ENCODE measurements at places on chromosomes 1 and 21. TPM values are rescaled to one million over a fixed set of nuclear protein-coding genes. Genes with fewer than 3 reads are reported as not detected.

DNA sequence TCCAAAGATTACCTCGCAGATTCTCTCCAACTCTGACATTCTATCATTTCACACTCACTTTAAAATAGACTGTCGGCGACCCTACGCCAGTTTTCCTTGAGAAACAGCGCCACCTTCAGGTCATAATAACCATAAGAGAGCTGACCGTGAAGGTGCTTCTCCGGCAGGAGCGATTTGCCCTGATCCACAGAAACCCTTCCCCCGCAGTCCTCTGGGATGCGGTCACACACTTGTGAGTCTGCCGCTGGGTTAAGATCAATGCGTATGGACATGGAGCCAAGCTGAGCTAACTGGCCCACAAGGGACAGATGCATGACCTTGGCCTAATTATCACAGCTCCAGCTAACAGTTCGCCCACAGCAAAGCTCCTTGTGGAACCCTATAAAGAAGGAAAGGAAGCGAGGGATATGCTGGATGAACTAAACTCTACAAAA is 32.8 kb upstream of the IFNAR2 start:
- no peaks in the 10 kb centered on the region for H3K27me3 ChIP-seq
- H3K4me3 ChIP-seq, result no peak overlapping the region
- H3K4me1 ChIP-seq, result no peaks in the 10 kb centered on the region
- DNase-seq, result peak; percentile 23
- no peak overlapping the region for H3K27ac ChIP-seq
- H3K36me3 ChIP-seq, result no peaks in the 10 kb centered on the region

GRCh38 chr1:68375919-68376318 is 73.8 kb downstream of the RPE65 start:
- no peaks in the 10 kb centered on the region for H3K4me1 ChIP-seq
- DNase-seq, result no peak
- no peak overlapping the region for H3K27ac ChIP-seq
- no peaks in the 10 kb centered on the region for H3K36me3 ChIP-seq
- no peak overlapping the region for H3K4me3 ChIP-seq
- no peaks in the 10 kb centered on the region for H3K27me3 ChIP-seq

GRCh38 chr1:9842073-9842711 is 18.4 kb upstream of the CLSTN1 start:
- H3K36me3 ChIP-seq, result no peaks in the 10 kb centered on the region
- no peak for DNase-seq
- H3K4me1 ChIP-seq, result peaks cover 19% of the 10 kb centered on the region
- no peak overlapping the region for H3K4me3 ChIP-seq

DNA sequence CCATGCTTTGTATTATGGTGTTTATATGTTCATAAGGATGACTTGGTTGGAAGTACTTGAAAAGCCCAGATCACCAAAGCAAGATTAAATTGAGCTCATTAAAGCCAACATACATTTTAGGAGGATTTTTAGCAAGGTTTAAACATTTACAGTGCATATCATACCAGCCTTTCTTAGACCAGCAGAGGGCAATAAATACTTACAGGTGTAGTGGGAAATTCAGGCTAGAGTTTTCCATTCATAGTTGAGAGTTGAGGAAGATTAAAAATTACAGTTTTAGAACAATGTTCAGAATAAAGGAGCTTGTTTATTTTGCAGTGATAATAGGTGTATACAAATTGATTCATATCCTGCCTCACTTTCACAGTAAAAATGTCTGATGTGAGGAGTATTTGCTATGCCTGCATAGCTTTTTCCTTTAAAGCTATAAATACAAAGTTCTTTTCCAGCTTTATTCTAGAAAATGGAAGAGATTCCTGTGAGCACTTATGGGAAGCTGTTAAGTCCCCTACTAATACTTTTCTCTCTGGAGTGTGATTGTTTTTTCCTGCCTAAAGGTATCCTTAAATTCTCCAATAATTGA is 35.3 kb downstream of the DTL start:
- H3K27ac ChIP-seq, result no peak overlapping the region
- DNase-seq, result no peak
- H3K27me3 ChIP-seq, result no peaks in the 10 kb centered on the region
- H3K4me3 ChIP-seq, result no peak overlapping the region

DNA sequence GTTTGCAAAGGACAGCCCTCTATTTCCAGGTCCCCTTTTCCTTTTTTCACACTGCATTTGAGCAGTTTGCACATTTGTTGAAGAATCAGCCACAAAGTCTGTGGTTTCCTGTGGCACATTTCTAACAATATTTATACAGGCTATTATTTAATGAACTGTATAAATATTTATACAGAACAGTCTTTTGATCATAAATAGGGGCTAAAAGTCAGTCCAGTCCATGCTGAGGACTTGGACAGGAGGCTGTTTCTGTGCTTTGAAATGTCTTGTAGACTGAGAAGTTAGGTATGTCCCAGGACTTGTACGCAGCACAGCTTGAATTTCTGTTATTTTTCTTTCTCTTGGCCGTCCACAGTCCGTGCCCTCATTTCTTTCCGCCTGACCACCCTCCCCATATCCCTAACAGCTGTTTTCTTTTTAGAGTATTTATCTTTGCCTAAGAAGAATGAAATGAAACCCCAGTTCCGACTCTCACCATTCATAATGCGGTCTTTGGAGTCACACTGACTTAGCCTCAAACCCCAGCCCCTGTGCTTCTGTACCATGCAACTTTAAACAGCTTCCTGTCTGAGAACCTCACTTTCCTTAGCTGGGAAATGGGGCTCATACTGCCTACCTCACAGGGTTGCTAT is 19.7 kb downstream of the FGGY start:
- no peaks in the 10 kb centered on the region for H3K36me3 ChIP-seq
- peak overlapping the region; percentile 26 for H3K27ac ChIP-seq
- no peaks in the 10 kb centered on the region for H3K27me3 ChIP-seq
- peaks cover 34% of the 10 kb centered on the region for H3K4me1 ChIP-seq

- H3K27me3 ChIP-seq, result no peaks in the 10 kb centered on the region
- H3K36me3 ChIP-seq, result no peaks in the 10 kb centered on the region
- no peak for DNase-seq
- peaks cover 8% of the 10 kb centered on the region for H3K4me1 ChIP-seq
- no peak overlapping the region for H3K27ac ChIP-seq
Observed at GRCh38 chr1:246503341-246503740, 3.7 kb downstream of the SMYD3 start.

DNA sequence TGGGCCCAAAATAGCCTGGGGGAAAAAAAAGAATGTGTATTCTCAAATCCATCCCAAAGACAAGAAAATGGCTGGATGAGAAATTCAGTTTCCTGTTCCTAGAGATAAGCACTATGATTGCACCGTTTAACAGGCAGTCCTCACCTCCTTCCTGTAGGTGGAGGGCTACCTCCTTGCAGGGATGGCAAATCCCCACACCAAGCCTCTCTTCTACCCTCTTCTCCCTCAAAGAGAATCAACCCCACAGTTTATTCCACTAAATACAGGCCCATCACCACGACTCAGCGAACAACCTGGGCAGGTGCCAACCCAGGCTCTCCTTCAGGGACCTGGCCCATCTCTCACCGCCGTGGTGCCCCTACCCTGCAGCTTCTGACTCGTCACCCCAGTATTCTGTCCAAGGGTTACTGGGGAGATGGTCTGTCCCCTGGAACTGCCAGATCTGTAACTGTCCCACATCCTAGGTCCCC is 3.4 kb upstream of the CHD5 start:
- no peak for DNase-seq
- H3K4me1 ChIP-seq, result peaks cover 16% of the 10 kb centered on the region
- H3K27ac ChIP-seq, result no peak overlapping the region
- H3K36me3 ChIP-seq, result peaks cover 39% of the 10 kb centered on the region
- H3K27me3 ChIP-seq, result peaks cover 13% of the 10 kb centered on the region

DNA sequence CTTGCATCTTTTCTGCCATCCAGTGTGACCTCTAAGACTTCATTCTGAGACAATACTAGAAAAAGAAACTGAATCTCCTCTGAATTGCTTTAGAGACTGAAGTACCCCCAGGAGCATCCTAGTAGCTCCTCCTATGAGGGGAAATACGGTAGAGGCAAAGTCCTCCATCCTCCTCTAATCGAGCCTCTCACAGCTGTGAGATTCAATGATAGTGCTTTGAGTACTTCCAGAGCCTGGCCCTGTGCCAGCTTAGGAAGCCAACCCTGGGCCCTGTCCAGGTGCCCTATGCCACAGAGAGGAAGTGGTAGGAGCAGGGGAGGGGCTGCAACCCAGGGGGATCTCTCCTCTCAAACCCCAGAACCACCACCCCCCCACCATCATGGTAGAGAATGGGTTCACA is 10.7 kb downstream of the RORC start:
- H3K4me1 ChIP-seq, result no peaks in the 10 kb centered on the region
- no peak overlapping the region for H3K4me3 ChIP-seq
- H3K27ac ChIP-seq, result no peak overlapping the region

DNA sequence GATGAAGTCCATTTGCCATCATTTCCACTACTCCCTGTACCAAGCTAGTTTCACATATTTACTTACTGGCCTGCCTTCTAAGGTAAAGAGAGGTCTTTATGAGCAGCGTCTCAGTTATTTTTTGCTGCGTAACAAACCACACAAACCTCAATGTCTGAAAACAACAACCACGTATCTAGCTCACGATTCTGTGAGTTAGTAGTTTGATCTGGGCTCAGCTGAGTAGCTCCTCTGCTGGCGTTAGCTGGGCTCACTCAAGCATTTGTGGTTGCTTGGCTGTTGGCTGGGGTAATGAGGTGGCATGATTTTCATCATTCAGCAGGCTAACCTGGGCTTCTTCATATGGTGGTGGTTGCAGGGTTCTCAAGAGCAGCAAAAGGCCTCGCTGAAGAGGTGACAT is 225.4 kb downstream of the FOXD2 start:
- H3K27ac ChIP-seq, result no peak overlapping the region
- H3K4me3 ChIP-seq, result no peak overlapping the region
- H3K4me1 ChIP-seq, result no peaks in the 10 kb centered on the region
- no peak for DNase-seq

GRCh38 chr1:147241934-147242448 is 493 bp upstream of the CHD1L start:
- no peak for DNase-seq
- peak overlapping the region; percentile 90 for H3K27ac ChIP-seq
- no peaks in the 10 kb centered on the region for H3K36me3 ChIP-seq
- peaks cover 23% of the 10 kb centered on the region for H3K4me1 ChIP-seq
- H3K4me3 ChIP-seq, result peak overlapping the region; percentile 95

- DNase-seq, result peak; percentile 68
- H3K4me1 ChIP-seq, result no peaks in the 10 kb centered on the region
- H3K36me3 ChIP-seq, result no peaks in the 10 kb centered on the region
- no peak overlapping the region for H3K27ac ChIP-seq
- H3K4me3 ChIP-seq, result no peak overlapping the region
Observed at GRCh38 chr1:30707412-30708360, 15.7 kb downstream of the MATN1 start.

DNA sequence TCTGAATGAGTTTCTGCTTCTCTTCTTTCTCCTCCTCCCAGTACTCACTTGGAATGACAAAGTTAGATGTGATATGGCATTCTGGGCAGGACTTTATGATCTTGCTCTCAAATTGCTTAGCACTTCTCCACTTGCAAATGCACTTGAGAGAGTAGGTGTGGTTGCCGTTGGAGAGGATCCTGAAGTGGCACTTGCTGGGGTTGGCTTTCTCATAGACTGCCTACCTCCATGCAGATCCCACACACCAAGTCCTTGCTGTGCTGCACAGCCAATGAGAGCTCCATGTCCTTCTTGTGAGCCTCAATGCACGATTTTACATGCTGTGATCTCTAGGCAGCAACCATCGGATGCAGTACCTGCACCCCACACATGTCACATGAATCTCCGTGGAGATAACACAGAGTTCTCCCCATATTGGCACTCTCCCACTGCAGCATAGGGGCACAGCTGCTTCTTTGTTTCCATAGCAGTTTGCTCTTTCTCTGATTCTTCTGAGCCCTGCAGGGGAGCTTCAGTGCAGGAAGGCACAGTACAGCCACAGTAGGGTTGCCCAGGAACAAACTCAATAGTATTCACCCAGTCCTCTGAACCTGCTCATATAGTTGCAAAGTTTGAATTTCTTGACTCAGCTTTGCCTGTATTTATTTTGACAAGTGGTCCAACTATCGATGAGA is 45.2 kb downstream of the ZNF691 start:
- no peak for DNase-seq
- no peaks in the 10 kb centered on the region for H3K4me1 ChIP-seq
- H3K27ac ChIP-seq, result no peak overlapping the region
- no peaks in the 10 kb centered on the region for H3K36me3 ChIP-seq
- H3K4me3 ChIP-seq, result no peak overlapping the region

GRCh38 chr1:28046716-28047115 is 41.7 kb downstream of the EYA3 start:
- H3K36me3 ChIP-seq, result peaks cover 36% of the 10 kb centered on the region
- no peak overlapping the region for H3K4me3 ChIP-seq
- no peaks in the 10 kb centered on the region for H3K27me3 ChIP-seq
- DNase-seq, result no peak

- H3K27me3 ChIP-seq, result no peaks in the 10 kb centered on the region
- H3K4me1 ChIP-seq, result no peaks in the 10 kb centered on the region
- peaks cover 26% of the 10 kb centered on the region for H3K36me3 ChIP-seq
Observed at GRCh38 chr1:56490619-56491018, 88.7 kb downstream of the PLPP3 start.

GRCh38 chr1:55143684-55144083 is 71.5 kb downstream of the USP24 start:
- no peaks in the 10 kb centered on the region for H3K27me3 ChIP-seq
- DNase-seq, result no peak
- peaks cover 3% of the 10 kb centered on the region for H3K36me3 ChIP-seq
- no peak overlapping the region for H3K4me3 ChIP-seq
- no peaks in the 10 kb centered on the region for H3K4me1 ChIP-seq

EPHB2 gene
- 7.2 TPM for total RNA-seq

RNF223 gene
- total RNA-seq, result not detected

CXADR gene
- 9.2 TPM for total RNA-seq

TSPEAR gene
- not detected for total RNA-seq

DNAH14 gene
- 3.9 TPM for total RNA-seq

SPRR2B gene
- not detected for total RNA-seq

RHOU gene
- 16.5 TPM for total RNA-seq

CFHR5 gene
- not detected for total RNA-seq

ASB17 gene
- not detected for total RNA-seq

CELA3A gene
- 7.3 TPM for total RNA-seq

DPT gene
- 34.5 TPM for total RNA-seq

ANGPTL1 gene
- 31.4 TPM for total RNA-seq

CCDC27 gene
- total RNA-seq, result not detected

MAP1LC3C gene
- total RNA-seq, result 5.5 TPM

NOS1AP gene
- 4.6 TPM for total RNA-seq

PPM1J gene
- total RNA-seq, result 0.66 TPM

All from tibial nerve (tissue), 4 donors.